ENCODE measurements at places on chromosomes 7 and 10.

GRCh38 chr7:132081686-132082085, 494.6 kb downstream of the PLXNA4 start:
- no peak for DNase-seq

- DNase-seq: peak; percentile 80
These were observed 343.2 kb upstream of the TMEM229A start for GRCh38 chr7:124376111-124376510.

DNA sequence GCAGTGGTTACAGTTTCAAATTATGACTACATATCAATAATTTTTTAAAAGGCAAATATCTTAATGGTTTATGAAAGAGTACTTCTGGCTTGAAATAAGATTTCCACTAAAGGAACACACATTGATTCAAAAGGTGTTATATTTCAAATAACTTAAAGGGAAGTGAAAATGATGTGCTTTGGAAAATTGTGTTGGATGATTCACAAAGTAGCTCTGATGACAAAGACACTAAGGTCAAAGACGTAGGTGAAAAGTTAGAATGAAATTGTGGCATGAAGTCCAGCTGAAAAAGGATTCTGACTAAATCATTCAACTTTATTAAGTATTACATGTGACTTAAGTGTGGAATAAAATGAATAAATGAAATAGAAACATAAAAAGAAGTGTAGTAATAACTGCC, 20.8 kb upstream of the OR2A5 start:
- DNase-seq: no peak

GRCh38 chr7:138891446-138891810, 89.8 kb downstream of the KIAA1549 start:
- no peak for DNase-seq

GRCh38 chr10:90394311-90394710, 463.5 kb downstream of the HTR7 start:
- no peak for DNase-seq

DNA sequence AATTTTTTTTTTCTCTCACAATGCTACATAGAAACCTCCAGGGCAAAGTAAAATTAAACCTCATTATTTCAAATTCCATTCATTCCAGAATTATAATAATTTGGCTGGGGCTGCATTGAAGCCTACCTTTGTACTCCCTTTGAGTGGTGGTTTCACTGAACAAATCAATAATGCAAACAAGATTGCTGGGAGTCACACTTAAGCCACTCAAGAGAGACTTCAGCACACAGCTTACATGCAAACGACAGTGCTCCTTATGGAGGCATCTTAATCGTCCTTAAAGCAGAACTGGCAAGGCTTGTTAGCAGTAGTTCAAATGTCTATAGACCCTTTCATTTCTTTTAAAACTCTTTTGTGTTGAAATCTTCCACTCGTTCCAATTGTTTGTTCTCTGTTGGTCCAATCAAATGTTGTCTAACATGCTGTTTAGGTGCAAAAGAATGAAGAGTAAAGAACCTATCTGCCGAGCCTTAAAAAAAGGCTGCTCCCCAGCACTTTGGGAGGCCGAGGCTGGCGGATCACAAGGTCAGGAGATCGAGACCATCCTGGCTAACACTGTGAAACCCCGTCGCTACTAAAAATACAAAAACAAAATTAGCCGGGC, 294.9 kb downstream of the FGFR2 start:
- no peak for DNase-seq

GRCh38 chr7:16169537-16169936, 251.8 kb downstream of the CRPPA start:
- no peak for DNase-seq
